ENCODE measurements at places on chromosomes 4 and X. TPM values are rescaled to one million over a fixed set of nuclear protein-coding genes. Genes with fewer than 3 reads are reported as not detected.

ADH1A gene
- total RNA-seq, result not detected

KCNIP4 gene
- total RNA-seq, result not detected

SLC6A14 gene
- not detected for total RNA-seq

TMEM47 gene
- 2.3 TPM for total RNA-seq

SPANXB1 gene
- 0.55 TPM for total RNA-seq

HMX1 gene
- not detected for total RNA-seq

- peak; percentile 33 for DNase-seq
These were observed 3.5 kb upstream of the IQSEC2 start for GRCh38 chrX:53284684-53285447.

DNA sequence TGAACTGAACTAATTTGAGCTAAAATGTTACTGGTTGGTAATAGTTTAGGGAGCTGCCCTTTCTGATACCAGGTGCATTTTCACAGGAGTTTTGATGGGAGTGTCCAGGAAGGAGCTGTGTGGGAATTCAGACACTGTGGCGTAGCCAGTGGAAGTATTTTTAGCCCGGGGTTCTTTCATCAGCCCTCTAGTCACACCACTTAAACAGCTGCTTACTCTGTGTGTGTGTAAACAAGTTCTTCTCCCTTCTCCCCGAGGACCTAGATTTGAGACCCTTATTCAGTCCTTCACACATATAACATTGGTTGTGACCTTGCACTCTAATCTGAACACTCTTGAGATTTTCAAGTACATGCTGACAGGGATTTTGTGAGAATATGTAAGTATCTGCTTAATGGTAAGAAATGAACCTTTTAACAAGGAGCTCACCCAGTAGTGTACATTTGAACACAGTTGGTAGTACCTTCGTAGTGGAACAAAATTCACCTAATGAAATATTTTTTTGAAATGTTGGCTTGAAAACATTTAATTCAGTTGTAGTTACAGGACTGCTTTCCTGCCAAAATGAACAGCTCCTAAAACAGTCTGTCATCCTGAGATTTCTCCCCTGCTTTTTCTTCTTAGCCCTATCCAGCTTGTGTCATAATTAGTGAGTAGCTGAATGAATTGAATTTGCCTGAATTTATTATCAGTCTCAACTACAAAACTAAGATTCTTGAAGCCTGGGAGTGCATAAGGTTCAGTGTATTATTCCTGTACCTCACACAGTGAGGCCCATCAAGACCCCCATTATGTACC lies 61.8 kb downstream of the BMPR1B start:
- no peak for DNase-seq

- DNase-seq, result no peak
These were observed 225.5 kb upstream of the JADE1 start for GRCh38 chr4:128583753-128584712.

- peak; percentile 7 for DNase-seq
These were observed 139.2 kb upstream of the DGKK start for GRCh38 chrX:50609796-50610195.

DNA sequence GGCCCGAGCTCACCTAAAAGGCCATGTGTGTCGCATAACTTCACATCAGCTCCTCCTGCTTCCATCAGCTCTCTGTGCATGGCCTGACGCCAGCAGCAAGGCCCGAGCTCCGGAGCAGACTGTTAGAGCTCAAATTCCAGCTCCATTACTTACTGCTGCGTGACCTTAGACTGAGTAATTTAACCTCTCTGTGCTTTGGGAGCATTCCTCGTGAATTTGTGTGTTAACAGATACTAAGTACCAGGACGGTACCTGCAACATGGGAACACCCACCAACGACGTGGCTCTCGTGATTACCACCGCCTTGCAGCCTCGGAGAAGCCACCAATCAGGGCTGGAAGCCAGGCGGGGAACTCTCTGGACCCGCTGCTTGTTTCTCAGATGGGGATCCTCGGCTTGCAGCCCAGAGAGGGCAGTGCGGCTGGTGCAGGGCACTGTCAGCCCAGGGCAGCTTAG lies 12.9 kb downstream of the LETM1 start:
- DNase-seq, result peak; percentile 61

GRCh38 chrX:150164971-150165600 lies 198.0 kb upstream of the MAMLD1 start:
- no peak for DNase-seq

DNA sequence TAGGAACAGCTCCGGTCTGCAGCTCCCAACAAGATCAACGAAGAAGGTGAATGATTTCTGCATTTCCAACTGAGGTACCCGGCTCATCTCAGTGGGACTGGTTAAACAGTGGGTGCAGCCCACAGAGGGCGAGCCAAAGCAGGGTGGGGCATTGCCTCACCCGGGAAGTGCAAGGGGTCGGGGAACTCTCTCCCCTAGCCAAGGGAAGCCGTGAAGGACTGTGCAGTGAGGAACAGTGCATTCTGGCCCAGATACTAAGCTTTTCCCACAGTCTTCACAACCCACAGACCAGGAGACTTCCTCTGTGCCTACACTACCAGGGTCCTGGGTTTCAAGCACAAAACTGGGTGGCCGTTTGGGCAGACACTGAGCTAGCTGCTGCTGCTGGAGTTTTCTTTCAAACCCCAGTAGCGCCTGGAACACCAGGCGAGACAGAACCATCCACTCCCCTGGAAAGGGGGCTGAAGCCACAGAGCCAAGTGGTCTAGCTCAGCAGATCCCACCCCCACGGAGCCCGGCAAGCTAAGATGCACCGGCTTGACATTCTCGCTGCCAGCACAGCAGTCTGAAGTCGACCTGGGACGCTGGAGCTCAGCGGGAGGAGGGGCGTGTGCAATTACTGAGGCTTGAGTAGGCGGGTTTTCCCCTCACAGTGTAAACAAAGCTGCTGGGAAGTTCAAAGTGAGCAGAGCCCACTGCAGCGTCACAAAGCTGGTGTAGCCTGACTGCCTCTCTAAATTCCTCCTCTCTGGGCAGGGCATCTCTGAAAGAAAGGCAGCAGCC lies 84.6 kb downstream of the THOC2 start:
- DNase-seq, result no peak

DNA sequence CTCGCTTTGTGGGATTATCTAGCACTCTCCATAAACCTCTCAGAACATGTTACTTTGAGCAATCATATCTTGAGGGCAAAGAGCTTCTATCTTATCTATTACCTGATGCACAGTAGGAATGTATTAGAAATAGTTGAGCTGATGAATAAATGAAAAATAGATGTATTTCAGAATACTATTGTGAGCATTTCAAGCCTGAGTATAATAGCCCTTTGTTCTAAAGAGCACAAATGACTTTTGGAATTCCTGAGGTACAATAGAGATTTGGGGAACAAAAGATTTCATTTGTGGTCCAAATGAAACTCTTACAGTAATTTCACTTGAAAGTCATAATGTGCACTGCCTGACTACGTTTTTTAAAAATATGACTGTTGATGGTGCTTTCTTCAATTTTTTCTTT lies 159.5 kb downstream of the UGT8 start:
- DNase-seq, result no peak

- DNase-seq, result no peak
These were observed 2.0 kb downstream of the NCAPG start for GRCh38 chr4:17812801-17813200.

DNA sequence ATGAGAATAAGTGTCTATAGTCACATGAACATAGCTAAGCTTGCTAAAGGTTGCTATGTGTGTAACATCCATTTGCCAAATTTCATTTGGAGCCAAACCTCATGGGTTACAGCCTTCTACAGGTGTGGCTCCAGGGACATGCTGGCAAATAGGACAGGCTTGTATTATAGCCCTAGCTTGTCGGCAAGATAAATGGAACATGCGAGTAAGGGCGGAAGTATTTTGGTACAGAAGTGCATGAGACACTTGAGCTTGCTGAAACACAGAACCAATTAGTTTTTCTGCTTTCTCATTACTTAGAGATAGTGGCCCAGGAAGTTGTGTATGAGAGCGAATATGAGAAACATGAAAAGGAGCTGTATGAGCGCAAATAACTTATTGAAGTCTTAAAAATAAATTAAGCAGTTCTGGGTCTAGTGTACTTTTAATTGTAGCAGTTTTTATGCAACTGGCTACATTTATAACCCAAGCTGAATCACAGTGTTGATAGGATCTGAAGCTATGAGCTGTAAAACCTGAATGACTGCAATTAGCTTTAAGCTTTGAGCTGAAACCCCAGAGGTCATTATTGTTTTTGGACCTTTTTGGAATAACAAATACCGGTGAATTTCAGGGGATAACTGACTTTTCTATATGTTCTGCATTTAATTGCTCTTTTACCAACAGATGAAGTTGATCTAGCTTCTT lies 64.6 kb downstream of the KDM5C start:
- DNase-seq, result no peak

DNA sequence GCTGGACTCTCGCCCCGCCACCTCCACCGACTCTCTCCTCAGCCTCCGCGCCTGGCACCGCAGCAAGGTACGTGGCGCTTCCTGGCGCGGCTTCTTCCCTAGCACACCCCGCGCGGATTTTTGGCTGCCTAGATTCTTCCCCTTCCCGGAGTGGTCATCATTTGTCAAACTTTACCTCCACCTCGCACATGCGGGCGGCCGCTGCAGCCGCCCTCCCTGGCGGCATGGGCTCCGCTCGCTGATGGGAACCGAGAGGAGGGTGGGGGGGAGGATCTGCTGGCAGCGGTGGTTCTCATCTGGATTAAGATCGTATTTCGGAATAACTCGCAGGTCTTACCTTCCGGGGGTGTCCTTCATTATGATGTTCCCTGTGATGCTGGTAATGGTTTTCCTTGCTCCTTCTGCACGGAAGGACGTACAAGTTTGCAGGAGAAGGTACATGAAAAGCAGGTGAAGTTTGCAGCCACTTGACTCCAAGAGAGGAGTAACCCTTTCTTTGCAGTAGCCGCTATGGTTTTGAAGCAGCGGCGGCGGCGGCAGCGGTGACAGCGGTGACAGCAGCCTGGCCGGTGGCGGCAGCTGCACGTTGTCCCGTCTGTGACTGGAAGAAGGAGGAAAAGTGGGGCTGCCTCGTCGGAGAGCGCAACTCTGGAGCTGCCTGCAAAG lies 2183.9 kb upstream of the TENM3 start:
- DNase-seq, result peak; percentile 25

DNA sequence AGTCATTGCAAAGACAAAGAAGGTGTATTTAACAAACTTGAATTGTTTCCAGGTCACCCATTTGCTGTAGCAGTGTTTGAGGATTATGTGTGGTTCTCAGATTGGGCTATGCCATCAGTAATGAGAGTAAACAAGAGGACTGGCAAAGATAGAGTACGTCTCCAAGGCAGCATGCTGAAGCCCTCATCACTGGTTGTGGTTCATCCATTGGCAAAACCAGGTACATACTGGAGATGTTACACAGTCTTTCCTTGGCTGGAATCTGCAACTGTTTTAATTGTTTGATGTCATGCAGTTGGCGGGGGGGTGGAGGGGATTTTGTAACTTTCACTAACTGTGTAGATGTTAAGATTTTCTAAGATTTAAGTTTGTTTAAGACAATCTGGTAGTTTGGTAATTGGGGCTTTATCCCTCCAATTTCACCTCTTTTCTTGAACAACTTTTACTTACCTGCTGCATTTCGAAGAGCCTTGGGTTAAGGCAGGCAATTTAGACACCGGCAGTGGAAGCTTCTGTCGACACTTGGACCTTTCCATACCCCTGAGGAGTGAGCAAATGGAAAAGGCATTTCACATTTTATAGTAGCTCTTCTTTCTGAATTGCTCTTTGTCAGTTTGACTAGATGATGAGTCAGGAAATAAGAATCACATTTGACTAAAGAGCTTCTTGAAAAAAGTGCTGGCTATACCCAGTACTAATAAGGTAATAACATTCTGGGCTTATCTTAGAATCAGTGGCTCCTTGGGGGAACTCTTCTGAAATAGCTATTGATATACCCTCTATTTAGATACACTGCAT lies 67.4 kb downstream of the EGF start:
- DNase-seq, result peak; percentile 87

DNA sequence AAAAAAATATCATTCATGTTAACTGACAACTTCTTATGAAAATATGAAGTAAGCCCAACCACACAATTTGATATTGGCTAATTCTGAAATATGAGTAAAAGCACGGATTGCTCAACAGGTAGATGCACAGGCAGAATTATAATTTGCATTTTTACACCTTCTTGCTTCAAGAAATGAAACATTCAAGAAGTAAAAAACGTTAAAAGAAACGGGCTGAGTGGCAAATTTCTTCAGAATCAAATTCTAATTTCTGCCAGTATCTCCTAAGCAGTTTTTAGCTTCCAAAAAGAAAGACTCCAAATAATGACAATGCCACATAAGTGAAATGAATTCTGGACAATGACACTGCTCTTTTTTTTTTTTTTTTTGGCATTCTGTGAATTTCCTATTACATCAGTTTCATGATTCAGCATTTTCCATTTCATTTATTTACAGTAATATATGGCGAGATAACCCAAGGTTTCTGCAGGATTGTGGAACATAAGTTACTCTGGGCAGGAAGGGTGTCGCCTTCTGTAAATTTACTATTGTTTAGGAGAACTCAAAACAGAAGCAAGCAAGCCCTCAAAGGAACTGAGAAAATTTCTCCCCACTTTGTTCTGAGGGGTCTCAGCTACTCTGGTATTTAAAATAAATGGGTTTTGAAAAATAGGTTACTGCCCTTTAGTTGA lies 1.4 kb downstream of the SEL1L3 start:
- DNase-seq, result peak; percentile 43

- DNase-seq, result no peak
These were observed 2.3 kb downstream of the HNRNPD start for GRCh38 chr4:82371497-82371896.

GRCh38 chr4:70488748-70489147 lies 16.8 kb downstream of the MUC7 start:
- no peak for DNase-seq

GRCh38 chr4:19577097-19577496 lies 674.6 kb upstream of the SLIT2 start:
- DNase-seq, result no peak

GRCh38 chr4:8676676-8677075 lies 84.1 kb downstream of the CPZ start:
- no peak for DNase-seq

- DNase-seq, result no peak
These were observed 141.5 kb upstream of the RBPJ start for GRCh38 chr4:26179316-26179760.

DNA sequence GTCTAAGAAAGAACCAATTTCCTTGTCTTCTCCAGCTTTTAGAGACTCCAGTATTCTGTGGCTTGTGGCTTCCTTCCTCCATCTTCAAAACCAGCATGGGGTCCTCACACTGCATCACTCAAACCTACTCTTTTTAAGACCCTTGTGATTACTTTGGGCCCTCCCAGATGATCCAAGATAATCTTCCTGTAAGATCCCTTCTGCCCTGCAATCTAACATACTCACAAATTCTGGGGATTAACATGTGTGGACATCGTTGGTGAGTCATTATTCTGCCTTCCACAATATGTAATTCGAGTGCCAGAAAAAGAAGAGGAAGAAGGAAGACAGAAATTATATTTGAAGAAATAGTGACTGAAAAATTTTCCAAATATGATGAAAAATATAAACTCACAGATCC lies 47.9 kb downstream of the BEND4 start:
- DNase-seq, result peak; percentile 66
